ENCODE measurements at places on chromosomes 1 and 21.
A peak's percentile ranks its signal among the peaks of the same experiment; 100 is the strongest.

DNA sequence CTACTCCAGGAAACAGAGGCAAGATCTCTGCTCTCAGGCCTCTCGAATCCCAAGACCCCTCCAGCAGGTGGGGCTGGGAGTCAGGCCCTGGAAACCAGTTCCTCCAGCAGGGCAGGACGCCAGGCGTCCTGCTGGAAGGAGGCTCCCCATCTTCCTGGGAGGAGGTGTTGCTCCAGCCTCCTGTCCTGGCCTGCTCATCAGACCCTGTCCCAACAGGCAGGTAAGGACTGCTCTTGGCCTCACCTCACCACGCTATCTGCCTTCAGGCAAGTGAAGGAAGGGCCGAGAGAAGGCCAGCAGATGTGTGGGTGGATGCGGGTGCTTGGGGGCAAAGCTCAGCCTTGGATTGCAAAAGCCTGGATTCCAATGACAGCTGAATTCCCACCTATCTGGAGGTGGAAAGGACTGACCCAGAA lies 82.9 kb downstream of the SSBP3 start:
- DNase-seq = no peak

DNA sequence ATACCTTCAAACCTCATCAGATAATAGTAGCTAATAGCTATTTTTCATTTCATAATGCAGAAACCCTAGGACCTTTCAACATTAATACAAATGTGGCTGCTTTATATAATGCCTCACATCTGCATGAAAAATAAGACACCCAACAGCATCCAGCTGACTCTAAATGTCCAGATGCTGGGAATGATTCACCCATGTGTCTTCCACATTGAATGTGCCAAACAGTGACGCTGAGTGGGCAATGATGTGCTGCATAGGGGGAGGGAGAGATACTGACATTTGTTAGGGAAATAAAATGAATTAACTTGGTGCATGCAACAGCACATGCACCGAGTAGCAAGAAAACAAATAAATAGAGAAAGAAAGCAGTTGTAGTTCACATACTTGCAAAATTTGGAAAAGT lies 199.3 kb downstream of the DSCAM start:
- DNase-seq = no peak

DNA sequence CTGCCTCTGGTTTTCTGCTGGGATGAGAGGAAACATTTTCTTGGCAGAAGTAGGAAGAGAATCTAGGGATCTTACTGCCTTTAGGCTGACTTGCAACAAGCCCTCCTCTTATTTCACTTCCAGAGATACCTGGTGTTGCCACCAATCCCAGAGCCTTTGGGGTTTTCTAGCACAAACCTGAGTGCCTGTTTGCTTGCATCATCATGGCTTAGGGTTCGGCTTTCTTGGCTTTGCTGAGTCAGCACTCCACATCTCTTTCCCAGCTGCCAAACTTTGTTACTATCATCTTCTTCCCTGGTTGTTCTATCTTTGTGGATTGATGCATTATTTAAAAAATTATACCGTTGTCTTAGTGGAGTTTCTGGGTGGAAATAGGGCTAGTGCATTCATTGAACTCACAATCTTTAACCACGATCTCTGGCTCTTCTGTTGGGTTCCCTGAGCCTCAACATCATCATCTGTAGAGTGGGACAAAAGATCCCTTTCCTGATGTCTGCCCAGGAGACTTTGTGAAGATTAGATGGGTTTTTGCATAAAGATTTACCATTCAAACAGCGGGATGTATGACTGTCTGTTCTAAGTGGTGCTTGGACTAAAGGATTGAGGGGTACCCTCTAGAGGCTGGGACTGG lies 76.6 kb upstream of the SELENON start:
- no peak for DNase-seq

DNA sequence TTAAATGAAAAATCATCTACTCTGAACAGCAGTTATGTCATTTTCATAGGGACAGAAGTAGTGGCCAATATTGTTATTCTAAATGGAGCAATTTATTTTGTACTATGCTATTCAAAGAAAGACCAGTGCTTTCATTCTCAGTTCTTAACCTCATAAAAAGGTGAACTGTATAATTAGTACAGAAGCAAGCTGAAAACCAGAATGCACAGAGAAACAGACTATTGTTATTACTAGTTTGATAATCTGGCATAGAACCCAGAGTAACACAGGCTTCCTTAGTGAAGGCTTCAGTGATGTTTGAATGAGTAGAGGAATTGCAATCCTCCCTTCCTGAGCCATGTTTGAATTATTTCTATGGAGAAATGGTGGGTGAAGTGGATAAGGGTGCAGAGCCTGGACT lies 131.6 kb upstream of the LRRC7 start:
- no peak for DNase-seq

DNA sequence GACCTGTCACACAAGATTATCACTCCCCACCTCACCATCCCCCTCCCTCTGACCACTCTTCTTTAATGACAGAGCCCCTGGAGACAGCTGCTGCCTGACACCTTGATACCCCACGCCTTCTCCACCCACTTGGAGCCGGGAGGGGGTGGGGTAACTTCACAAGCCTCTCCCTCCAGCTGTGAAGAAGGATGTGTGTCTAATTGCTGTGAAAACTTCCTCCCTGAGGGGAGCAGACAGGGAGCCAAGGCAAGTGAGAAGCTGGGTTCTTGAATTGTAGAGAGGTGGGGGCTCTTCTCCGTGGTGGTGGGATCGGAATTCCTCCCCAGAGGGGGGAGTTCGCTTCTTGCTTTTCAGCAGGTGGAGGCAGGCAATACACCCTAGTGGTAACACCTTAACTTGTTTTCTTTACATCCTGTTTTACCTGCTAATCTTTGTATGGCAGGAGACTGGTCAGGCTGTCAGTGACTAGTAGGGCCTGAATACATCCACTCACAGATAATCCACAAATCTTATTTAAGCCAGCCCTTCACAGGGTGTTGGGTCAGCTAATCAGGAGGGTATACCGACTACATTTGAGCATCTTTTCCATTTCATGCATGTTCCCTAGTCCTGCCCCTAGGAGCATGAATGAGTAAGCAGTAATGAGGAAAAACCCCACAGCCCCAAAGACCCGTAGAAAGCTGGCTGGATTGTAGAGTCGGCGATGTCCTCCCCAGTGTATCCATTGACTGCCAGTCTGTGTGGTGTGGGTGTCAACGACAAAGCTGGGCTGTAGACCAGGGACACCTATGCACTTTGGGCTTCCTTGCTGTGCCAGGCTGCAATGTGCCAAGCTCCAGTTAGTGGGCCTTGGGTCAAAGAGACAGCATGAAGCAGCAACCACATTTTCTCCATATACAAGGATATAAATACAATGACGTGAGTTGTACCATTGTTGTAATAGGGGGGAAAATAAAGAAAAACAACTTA lies 57.3 kb downstream of the NFASC start:
- DNase-seq = no peak

- no peak for DNase-seq
Measured at GRCh38 chr1:38208716-38209632, 162.4 kb upstream of the POU3F1 start.

DNA sequence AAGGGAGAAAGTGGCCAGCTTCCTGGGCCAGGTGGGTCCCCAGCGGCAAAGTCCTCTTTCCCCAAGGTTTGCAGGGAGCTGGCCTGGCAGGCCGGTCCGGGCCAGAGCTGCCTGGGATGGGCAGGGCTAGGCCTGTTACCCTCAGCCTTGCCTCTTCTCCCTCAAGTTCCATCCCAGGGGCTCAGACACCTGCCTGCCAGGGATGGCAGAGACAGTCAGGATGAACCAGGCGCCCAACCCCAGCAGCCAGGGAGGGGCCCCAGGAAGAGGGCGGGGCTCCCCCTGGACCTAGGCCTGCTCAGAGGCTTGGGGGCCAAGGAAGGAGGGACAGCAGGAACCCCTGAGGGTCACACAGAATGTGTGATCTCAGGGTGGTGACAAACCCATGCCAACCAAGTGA lies 120.6 kb downstream of the CASZ1 start:
- no peak for DNase-seq

DNA sequence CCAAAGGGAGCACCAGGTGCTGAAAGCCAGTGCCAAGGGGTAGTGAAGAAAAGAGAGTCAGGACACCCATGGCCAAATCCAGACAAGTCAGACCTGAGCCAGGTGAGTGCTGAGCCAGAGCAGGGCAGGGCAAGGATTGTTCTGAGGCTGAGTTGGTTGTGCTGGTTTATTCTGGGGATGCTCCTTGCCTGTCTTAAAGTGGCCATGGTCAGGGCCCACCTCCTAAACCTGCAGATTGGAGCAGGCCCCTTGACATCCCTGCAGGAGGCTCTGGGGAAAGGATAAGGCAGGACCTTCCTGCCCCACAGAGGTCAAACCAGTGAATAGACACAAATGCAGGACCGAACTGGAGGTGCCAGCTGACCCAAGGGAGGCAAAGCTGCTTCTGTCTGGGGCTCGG lies 138.4 kb downstream of the HIVEP3 start:
- DNase-seq = no peak

DNA sequence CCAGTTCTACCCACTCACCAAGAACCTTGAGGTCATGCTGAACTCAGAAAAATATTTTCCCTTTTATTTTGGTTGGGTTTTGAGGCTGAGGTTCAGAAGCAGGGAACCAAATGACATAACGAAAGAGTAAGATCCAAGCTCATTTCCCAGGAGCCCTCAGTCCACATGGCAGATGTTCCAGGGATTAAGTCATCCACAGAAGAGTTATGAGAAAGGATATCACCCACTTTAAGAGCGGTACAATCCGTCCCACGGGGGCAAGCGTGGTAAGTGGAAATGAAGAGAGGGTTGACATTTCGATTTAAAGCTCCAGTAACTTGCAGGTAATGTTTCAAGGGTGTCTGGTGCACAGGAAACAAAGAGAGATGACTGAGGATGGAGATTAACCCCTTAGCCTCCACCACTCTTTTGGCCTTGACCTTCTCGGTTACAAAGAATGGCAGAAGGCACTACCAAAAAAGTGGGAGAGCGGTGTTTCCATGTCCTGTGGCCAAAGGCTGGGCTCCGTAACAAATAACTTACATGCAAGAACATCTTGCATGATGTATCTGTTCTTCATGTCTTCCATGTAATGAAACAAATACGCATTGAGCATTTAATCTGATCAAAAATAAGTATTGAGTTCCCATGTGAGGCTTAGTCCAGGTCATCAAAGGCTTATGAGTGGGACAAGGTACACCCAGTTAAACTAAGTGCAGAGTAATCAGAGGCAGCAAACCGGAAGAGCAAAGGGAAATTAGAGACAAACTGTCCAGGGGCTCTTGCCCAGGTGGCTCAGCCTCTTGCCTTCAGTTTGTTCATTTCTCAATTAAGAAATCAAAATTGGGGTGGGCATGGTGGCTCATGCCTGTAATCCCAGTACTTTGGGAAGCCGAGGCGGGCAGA lies 241.4 kb downstream of the TOMM20 start:
- no peak for DNase-seq

- DNase-seq = no peak
Measured at GRCh38 chr1:41024953-41025352, 3.4 kb upstream of the SLFNL1 start.

DNA sequence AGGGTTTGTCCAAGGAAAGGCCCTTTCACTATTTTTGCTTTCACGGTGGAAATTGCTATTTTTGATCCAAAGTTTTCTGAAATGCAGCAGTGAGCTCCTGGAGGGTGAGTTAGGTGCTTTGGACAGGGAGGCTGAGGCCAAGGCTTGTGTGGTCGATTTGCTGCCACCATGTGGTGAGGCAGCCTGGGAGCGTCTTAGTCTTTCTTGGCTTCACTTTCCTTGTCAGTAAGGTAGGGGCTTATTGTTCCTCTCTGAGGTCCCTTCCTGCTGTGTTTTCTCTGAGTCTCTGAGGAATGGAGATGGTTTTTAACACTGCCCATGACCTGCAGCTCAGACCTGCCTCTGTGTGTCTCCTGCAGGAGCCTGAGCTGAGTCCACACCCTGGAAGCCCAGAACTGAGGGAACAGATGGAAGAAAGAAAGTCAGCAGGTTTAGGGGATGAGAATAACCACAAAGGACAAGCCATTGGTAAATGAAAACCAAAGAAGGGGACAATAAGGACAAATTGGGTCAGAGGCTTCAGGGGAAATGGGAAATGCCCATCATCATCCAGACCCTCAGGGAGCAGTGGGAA lies 20.1 kb upstream of the S100A10 start:
- peak; percentile 46 for DNase-seq

GRCh38 chr1:195735140-195735539 lies 873.1 kb downstream of the KCNT2 start:
- DNase-seq = no peak

- no peak for DNase-seq
Measured at GRCh38 chr1:38132681-38133080, 86.1 kb upstream of the POU3F1 start.

DNA sequence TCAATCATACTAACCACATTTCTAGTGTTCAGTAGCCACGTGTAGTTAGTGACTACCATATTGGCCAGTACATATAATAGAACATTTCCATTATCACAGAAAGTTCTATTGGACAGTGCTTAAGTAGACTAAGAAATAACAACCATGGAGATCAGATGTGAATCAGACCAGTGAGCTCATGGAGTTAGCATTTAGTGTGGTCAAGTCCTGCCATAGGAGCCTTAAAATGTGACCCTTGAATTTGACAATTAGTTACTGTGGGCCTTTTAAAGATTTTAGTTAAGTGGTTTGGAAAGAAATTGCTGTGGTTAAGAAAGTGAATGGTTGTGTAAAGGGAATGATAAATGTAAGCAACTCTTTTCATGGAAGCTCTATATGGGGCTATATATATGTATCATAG lies 123.4 kb downstream of the POU2F1 start:
- DNase-seq = no peak

GRCh38 chr1:47991187-47991586 lies 6.0 kb downstream of the TRABD2B start:
- DNase-seq = no peak

- DNase-seq = no peak
Measured at GRCh38 chr1:99326215-99326949, 62.1 kb downstream of the PLPPR4 start.

DNA sequence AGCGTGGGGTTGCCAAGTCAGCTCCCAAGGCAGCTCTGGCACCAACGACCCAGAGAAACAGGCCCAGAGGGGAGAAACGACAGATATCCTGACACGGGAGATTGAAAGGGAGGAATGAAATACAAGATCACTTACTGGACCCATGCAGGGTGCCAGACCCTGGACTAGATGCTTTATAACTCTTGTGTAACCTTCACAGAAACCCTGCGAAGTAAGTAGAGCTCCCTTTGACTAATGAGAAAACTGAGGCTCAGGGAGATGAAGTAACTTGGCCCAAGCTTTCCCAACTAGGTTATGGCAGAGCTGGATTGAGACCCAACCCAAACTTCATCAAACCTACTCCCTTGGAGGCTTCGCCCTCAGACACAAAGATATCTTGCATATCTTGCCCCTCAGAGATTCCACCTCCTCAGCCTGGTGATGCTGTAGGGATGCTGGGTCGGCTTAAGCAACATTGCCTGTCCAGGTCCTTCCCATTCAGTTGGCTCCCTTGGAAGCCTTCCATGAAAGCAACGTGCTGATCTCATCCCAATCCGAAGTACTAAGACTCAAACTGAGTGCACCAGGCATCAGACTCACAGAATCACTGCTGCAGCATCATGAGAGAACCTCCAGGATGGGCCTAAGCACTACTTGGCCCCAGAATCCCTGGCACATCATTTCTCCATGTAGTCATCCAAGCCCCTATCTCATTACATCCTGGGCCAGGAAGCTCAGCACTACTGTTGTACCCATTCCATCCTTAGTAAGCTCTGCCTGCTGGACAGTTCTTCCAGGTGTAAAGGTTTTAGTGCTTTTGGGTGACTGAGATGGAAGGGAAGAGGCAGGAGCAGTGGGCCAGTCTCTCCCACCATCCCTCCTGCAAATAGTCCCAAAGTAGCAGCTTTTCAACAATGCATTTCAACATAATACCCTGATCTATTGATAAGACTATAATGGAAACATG lies 1.1 kb upstream of the IGSF9 start:
- no peak for DNase-seq
